T follicular helper cell (primary cell): ENCODE measurements at places on chromosomes 12 and 14.

DNA sequence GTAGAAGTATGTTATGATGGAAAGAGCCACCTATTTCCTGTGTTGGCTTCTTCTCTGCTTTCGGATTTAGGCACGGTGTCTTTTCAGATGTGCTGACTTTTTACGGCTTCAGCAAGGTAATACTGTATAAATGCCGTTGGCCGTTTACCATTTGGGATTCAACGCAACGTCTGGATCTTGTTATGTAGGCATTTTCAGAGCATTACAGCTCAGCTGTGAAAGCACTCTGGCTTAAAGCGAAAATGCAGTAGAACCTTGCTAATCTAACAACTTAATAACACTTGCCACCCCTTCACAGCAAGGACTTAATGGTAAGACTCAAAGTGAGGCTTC, 229.9 kb downstream of the EFCAB11 start:
- no peak for DNase-seq

DNA sequence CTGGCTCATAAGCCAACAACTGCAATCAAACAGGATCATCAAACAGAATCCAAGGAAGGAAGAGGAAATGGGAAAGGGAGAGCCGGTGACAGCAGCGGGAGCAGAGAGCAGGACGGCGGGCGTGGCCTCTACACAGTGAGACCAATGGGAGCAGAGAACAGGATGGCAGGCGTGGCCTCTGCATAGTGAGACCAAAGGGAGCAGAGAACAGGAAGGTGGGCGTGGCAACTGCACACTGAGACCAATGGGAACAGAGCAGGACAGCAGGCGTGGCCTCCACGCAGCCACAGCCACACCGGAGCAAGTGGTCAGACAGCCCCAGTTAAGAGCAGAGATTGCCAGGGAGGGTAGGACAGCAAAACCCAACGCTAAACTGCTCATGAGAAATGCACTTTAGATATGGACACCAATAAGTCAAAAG, 16.4 kb downstream of the LRCOL1 start:
- DNase-seq: no peak

- no peak for DNase-seq
Measured at GRCh38 chr12:46554460-46554859, 181.9 kb upstream of the SLC38A2 start.

GRCh38 chr12:57940915-57941164, 527 bp upstream of the ATP23 start:
- peak; percentile 2 for DNase-seq

DNA sequence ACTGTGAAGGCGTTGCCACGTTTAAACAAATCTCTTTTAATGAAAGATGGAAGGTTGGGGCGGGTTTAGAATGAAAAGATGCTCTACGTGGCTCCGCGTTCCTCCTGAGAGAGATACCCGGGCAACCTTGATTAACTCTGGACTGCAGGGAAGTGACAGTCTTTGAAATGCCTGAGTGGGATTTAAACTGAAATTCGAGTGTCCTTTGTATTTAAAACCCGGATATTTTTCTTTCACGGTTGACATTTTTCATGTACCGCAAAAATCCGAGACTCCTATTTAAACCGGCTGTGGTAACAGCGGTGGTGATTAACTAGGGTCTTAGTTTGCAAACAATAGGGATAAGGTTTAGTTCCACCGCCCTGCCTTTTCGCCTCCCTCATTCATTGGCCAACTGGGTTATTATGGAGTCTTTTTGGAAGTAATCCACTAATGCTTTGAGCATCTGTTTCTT, 707 bp downstream of the G2E3 start:
- no peak for DNase-seq

GRCh38 chr12:709455-710020, 42.8 kb upstream of the WNK1 start:
- DNase-seq: no peak

DNA sequence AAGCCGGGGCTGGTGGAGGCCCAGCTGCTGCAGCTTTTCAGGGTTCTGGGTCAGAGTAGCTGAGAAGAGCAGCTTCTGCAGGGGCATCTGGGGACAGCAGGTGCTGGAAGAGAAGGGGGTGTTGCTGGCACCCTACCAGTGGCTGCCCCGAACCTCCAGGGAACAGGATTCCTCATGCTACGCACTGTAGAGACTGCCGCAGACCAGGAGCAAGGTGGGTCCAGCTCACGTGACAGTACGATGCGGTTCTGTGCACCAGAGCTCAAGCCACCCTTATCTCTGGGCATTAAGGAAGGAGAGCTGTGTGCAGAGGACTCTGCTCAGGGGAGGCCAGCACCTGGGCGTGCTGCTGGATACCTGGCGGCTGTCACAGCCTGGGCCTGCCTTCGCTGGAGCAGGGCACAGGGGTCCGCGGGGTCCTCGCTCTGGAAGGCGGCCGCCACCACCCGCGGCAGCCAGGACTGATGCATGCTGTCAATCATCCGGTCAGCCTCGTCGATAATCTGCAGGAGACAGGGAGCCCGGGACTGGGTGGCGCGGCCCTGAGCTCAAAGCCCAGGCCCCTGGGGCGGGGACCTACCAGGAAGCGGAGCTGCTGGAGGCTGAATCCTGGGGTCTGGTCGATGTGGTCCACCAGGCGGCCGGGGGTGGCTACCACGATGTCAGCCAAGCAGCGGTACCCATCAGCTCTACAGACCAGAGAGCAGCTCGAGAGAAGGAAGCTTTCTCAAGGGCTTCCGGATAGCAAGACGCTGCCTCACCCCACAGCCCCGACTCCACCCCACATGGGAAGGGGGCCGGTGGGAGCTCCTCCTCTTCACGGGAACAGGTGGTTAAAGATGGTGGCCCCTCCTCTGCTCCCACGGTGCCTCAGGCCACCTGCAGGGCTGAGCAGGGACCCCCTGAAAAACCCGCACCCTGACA, 2.9 kb downstream of the DDX51 start:
- DNase-seq: no peak

DNA sequence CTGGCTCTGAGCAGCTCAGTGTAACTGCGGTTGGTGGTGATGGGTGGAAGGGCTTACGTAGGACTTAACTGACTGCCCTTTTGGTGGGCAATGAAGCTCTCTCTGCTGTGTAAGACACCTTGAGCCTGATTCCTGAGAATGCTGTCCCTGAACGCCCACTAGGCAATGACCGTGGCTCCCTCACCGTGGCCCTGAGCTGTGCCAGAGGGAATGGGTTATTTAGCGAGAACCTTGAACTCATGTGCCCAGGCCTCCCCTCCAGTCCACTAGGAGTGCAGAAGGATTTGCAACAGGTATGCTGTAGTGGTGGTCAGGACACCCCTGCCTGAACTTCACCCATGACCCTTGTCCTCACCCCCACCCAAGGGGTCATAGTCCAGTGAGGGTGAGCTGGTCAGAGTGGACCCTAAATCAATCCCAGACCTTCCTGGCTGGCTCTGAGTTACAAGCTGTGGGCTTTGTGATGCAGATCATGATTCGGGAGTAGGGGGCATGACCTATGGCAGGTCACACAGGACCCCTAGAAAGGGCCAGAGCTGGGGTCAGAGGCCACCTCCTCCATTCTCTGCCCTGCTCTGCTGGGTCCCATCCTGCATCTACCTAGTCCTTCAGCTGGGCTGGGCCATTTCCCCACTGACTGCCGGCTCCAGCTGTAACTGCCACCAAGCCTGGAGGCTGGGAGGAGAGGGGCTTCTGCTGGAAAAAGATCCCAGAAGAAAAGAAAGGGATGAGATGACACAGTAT, 14.5 kb upstream of the ANKRD33 start:
- DNase-seq: no peak

- DNase-seq: no peak
Measured at GRCh38 chr14:23389396-23389795, 12.6 kb downstream of the CMTM5 start.

GRCh38 chr14:52304248-52304904, 9.7 kb upstream of the PTGER2 start:
- no peak for DNase-seq

- no peak for DNase-seq
Measured at GRCh38 chr14:87656315-87656714, 336.7 kb downstream of the GALC start.

DNA sequence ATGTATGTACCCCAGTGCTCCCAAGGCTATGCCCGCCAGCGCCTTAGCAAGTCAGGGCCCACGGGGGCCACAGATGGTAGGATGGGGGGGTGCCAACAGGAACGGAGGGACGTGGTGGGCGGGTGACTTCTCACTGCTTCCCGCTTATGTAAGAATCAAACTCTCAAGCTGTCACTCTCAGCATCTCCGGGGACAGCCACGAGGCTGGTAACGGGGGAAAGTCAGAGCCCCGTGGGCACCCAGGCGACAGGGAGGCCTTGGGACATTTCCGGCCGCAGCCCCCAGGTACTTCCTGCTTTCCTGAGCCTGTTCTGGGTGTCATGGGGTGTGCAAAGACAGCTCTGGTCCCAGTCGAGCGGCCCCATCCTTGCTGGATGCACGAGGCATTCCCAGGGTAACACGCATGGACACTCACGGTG, 59.3 kb downstream of the TESC start:
- no peak for DNase-seq

DNA sequence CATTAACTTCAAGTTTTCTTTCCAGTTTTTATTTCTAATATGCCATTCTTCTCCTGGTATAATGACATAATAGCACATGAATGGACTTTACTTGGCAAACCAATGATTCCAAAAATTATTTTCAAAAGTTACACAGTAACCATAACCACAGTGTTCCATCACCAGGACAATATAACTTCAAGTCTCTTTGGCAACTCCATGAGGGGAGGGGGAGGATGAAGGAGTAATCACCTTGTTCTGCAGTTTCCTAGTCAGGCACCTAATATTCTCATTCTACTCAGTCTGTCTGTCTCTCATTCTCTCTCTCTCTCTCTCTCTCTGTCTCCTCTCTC, 66.6 kb downstream of the BTG1 start:
- no peak for DNase-seq

- no peak for DNase-seq
Measured at GRCh38 chr12:131773582-131774221, 54.5 kb upstream of the MMP17 start.
